ENCODE measurements at places on chromosomes 2 and 18.

DNA sequence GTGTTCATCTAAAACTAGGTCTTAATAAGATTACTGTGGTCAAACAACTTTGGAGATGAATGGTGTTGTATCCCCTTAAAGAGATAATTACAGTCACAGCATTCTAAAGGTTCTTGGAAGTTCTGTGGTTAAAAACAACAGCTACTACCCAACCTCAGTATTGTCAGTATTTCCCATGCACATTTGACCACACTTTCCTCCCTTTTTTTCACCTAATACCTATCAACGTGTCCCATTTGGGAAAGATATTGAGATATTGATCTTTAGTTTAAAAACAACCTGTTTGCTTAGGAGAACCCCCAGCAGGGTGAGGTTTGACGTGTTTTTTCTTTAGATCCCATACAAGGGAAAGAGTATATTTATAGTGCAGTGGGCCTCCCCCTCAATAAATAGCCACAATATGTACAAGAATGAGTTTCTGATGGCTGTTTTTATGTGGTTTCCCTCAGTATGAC, 65.6 kb downstream of the WDR7 start:
- DNase-seq, result no peak

DNA sequence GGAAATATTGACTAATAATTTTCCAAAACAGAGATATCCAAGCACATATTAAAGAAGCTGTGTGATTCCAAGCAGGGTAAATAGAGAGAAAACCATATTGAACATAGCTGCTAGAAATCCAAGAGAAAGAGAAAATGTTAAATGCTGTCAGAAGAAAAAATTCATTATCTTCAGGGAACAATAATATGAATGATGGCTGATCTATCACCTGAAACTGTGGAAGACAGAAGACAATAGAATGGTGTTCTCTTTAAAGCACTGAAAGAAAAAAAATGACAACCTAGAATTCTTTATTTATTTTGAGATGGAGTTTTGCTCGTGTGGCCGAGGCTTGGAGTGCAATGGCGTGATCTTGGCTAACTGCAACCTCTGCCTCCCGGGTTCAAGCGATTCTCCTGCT, 17.3 kb downstream of the PPP1CB start:
- no peak for DNase-seq

DNA sequence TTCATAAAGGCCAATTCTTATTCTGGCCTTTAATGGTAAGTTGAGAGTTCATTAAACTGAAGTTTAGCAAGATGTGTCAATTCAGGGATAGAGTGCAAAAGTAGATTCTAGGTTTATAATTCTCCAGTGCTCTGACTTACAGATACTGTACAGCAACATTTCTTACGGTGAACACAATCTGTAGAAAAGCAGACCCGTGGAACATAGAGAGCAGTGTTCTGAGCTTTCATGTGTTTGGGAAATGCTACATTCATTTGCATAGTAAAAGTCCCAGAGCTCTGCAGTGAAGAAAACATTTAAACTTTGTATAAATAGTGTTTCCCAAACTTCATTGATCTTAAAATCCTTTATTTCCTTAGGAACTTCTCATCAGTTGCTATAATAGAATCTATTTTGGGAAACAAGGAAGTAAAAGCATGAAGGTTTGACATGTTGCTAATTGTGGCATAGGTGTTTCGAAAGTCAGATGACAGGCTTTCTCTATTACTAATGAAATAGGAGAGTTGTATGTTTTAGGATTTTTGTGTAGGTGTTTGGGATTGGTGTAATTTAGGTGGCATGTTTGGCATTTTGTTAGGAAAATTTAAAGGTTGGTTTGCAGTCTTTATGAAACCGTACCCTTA, 138.2 kb downstream of the ASXL3 start:
- no peak for DNase-seq

DNA sequence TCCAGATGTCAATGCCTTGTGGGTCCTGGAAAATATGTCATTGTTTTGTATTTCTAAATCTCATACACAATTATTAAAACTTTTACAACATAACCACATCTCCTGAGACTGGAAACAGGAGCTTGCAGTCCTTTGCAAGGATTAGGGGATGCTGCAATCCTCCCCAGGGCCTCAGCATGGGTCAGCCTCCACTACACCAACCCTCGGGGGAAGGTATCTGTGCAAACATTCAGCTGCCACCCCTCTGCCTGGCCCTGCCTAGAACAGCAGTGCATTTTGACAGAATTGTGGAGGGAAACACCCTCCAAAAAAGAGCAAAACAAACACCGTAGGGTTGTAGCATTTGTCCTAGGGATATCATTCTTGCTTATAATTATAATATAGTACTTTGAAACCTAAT, 4.2 kb upstream of the UPP2 start:
- DNase-seq, result peak; percentile 4

GRCh38 chr2:48588745-48589144, 28.9 kb upstream of the GTF2A1L start:
- DNase-seq, result no peak

GRCh38 chr18:79796531-79797405, 970 bp upstream of the KCNG2 start:
- no peak for DNase-seq

DNA sequence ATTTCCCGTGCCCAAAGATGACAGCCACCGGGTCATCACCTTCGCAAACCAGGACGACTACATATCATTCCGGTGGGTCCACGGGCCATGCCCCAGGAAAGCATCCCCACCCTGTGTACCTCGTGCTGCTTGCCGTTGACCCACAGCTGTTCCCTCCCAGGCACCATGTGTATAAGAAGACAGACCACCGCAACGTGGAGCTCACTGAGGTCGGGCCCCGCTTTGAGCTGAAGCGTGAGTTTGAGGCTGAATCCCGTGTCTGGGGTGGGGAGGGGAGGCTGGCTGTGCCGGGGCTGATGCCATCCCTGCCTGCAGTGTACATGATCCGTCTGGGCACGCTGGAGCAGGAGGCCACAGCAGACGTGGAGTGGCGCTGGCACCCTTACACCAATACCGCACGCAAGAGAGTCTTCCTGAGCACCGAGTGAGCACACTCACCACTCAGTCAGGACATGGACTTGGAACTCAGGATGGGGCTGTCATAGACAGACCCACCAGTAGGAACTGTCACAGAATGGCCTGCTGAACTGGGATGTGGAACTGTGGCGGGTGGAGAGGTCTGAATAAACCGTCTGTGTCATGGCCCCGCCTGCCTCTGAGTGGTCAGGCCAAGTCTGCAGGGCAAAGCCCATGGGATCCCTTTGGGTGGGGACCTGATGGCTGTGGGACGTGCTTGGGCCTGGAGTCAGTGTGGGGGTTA, 3.5 kb downstream of the IMP4 start:
- no peak for DNase-seq

- peak; percentile 24 for DNase-seq
These were observed 229.7 kb downstream of the DYSF start for GRCh38 chr2:71683070-71683469.

DNA sequence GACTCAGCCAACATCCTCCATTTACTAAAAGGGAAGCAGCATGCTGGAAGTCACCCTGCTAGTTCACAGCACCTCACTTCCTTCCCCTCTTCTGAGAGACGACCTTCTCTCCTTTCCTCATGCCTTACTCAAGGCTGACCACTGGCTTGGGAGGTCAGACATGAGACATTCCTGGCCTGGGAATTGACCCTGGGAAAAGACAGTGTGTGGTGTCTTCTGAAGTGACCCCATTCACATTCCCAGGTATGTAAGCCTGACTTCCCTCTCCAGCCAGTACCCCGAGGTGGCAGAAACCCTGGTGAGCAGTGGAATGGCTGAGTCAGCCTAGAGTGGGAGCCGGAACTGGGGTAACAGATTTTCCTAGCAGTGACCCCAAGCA, 92.4 kb downstream of the PLB1 start:
- DNase-seq, result no peak

DNA sequence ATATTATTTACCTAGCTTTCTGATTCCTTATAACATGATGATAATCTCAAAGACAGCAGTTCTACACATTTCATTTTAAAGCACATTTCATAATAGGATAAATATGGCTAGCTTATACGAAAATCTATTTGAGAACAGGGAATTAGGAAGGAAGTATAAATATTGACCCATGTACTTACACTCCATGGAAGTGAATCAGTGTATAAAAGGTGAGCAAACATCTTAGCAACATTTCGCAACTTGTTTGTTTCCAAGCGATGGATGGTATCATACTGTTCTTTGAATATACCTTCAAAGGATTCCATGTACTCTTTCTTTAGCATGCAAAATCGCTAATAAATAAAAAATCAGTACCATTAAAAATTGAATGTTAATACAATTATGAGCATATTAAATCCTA, 53.1 kb downstream of the CWC22 start:
- DNase-seq, result no peak

- no peak for DNase-seq
These were observed 165.6 kb downstream of the MYO1B start for GRCh38 chr2:191410646-191411436.

GRCh38 chr2:118856330-118856977, 9.0 kb upstream of the EN1 start:
- no peak for DNase-seq

- DNase-seq, result no peak
These were observed 284.9 kb downstream of the ZEB2 start for GRCh38 chr2:144235050-144235449.

DNA sequence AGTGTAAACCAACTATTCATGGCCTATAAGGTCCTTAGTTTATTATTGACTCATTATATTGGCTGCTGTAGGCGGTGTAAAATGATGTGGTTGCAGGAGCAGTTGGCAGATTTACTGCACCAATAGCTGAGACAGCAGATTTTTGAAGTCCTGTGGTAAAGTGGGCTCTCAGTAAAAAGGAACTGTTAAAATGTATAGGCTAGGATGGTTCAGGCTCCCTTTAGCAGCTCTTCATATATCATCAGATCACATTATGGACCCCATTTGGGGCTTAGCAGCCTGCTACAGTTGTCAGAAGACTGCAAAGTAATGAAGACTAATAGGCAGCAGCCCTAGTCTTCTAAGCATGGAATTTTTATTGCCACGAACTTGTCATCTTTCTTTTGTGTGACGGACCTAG, 27.8 kb downstream of the MTX2 start:
- DNase-seq, result no peak

DNA sequence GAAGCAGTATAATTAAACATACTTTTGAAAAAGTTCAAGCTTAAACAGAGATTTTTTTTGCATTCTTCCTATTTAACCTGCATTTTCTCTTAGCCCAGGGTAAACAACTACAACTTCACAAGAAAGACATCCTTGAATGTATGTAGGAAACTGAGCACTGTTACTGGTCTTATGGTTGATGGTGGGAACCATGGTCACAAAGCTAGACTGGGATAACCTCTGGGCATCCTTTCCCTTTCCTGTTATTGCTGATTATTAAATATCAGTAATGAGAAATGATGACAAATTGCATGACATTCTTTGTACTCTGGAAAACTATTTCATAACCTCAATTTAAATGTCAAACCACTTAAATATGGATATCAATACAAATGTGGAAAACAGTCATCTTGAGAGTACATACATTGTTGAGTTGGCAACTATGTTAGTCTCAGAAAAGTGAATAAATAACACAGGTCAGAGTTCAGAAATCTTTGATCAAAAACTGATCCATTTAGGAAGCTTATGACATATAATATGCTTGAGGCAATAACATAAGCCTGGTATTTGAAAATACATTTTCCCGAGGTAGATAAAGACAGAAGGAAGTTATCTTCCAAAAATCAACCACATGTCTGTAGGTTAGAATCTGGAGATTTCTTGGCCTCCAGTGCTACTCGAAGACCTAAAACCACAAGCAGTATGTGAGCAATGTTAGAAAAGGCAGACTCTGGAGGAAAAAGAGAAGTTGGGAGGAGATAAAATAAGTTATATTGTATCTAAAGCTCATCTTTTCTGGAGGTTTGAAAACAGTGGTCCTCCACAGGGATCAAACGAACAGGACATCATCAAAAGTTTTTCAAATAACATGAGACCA, 65.2 kb upstream of the ST8SIA5 start:
- no peak for DNase-seq

GRCh38 chr2:108998911-108999310, 9.9 kb upstream of the EDAR start:
- no peak for DNase-seq
